ENCODE measurements at places on chromosomes 3 and 15. TPM values are rescaled to one million over a fixed set of nuclear protein-coding genes. Genes with fewer than 3 reads are reported as not detected.

Gene DAZL
- not detected for polyA plus RNA-seq

Gene IQCF5
- polyA plus RNA-seq, result not detected

Gene IL5RA
- not detected for polyA plus RNA-seq

Gene SENP5
- polyA plus RNA-seq, result 11.1 TPM

Gene GHSR
- polyA plus RNA-seq, result not detected

GRCh38 chr3:8891774-8892173 is 71.5 kb downstream of the RAD18 start:
- H3K27me3 ChIP-seq, result no peaks in the 10 kb centered on the region
- peaks cover 5% of the 10 kb centered on the region for H3K4me1 ChIP-seq
- DNase-seq, result no peak
- no peaks in the 10 kb centered on the region for H3K36me3 ChIP-seq
- H3K4me3 ChIP-seq, result no peak overlapping the region
- no peak overlapping the region for H3K27ac ChIP-seq

DNA sequence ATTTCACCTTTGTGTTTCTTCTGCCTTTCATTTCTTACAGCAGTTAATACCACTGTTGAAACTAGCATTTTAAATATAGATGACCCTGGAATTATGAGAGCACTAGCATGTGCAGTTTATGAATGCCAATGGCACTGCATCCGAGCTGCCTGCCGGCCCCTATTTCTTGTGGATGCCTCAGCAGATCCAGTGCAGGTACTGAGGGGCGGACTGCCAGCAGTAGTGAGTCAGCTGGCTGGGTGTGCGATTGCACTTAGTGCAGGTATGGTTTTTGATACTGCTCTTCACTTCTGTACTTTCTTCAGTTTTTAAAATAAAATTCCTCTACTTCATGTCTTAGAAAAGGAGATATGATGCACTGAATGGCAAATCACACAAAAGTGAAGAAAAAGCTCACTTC is 453.0 kb downstream of the DIPK2A start:
- no peaks in the 10 kb centered on the region for H3K27me3 ChIP-seq
- DNase-seq, result no peak
- no peak overlapping the region for H3K4me3 ChIP-seq
- no peaks in the 10 kb centered on the region for H3K36me3 ChIP-seq
- H3K4me1 ChIP-seq, result no peaks in the 10 kb centered on the region

GRCh38 chr3:103173940-103174339 is 739.1 kb downstream of the ZPLD1 start:
- H3K4me3 ChIP-seq, result no peak overlapping the region
- H3K36me3 ChIP-seq, result no peaks in the 10 kb centered on the region
- H3K27ac ChIP-seq, result no peak overlapping the region
- H3K27me3 ChIP-seq, result no peaks in the 10 kb centered on the region

Data from cardiac muscle cell (in vitro differentiated cells and primary cell).